DMS53 (cell line): ENCODE measurements at places on chromosomes 3 and 15.

DNA sequence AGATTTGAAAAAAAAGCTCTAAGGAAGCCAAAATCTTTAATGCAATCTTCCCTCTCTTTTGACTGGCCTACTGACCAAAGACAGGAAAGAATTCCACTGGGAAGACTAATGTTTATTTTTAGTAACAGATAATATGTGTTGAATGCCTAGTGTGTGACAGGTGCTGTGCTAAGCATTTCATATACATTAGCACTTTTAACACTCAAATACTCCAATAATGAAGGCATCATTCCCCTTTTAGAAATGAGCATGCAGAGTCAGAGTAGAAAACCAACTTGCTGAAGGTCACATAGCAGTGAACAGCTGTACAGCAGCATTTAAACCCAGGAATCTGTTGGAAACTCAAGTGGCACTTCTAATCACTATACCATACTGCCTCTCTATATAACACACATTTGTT lies 170.6 kb downstream of the MINAR1 start:
- DNase-seq, result no peak

GRCh38 chr15:49215768-49216739 lies 46.0 kb downstream of the GALK2 start:
- DNase-seq, result peak; percentile 93

- DNase-seq, result peak; percentile 21
Measured at GRCh38 chr15:50355980-50356379, 982 bp upstream of the GABPB1 start.

GRCh38 chr3:66574091-66574490 lies 73.3 kb upstream of the LRIG1 start:
- DNase-seq, result no peak
